ENCODE measurements at places on chromosomes 11 and 22. TPM values are rescaled to one million over a fixed set of nuclear protein-coding genes. Genes with fewer than 3 reads are reported as not detected.
A peak's percentile ranks its signal among the peaks of the same experiment; 100 is the strongest.

- peaks cover 10% of the 10 kb centered on the region for H3K4me1 ChIP-seq
- no peak overlapping the region for H3K4me3 ChIP-seq
- DNase-seq, result peak; percentile 54
- no peak overlapping the region for H3K27ac ChIP-seq
Measured at GRCh38 chr22:29073618-29074275, 912 bp downstream of the KREMEN1 start.

DNA sequence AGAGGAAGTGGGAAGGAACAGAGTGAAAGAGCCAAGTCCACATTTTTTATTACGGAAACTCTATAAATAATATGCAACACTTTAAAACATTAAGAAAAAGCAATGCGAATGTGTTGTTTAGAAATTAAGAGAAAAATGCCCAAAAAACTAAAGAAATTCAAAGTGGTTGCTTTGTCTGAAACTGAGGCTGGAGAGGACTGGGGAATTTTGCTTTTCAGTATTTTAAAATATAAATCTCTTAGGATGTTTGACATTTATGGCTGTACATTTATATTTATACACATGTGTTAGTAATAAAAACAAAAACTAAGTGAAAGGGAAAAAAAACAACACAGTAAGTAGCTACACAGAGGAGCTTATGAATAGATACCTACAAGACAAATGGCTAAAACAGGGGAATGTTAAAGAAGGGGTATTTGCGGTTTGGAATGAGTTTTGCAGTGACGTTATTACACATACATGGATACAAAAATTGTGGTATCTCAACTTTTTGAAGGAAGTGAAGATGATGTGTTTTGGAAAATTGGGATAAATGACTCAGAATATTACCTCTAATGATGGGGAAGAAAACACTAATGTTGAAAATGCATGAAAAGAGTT, 97.0 kb upstream of the DRD2 start:
- H3K27ac ChIP-seq, result no peak overlapping the region
- H3K4me3 ChIP-seq, result no peak overlapping the region
- H3K27me3 ChIP-seq, result peaks cover 7% of the 10 kb centered on the region
- DNase-seq, result no peak
- H3K4me1 ChIP-seq, result peaks cover 7% of the 10 kb centered on the region

GRCh38 chr22:19656541-19657251, 57.6 kb upstream of the SEPTIN5 start:
- no peaks in the 10 kb centered on the region for H3K36me3 ChIP-seq
- H3K4me1 ChIP-seq, result peaks cover 3% of the 10 kb centered on the region
- DNase-seq, result no peak
- H3K27ac ChIP-seq, result no peak overlapping the region
- peaks cover 2% of the 10 kb centered on the region for H3K27me3 ChIP-seq

- peaks cover 3% of the 10 kb centered on the region for H3K27me3 ChIP-seq
- peaks cover 7% of the 10 kb centered on the region for H3K4me1 ChIP-seq
- H3K4me3 ChIP-seq, result no peak overlapping the region
- H3K27ac ChIP-seq, result no peak overlapping the region
- peaks cover 3% of the 10 kb centered on the region for H3K36me3 ChIP-seq
- no peak for DNase-seq
Measured at GRCh38 chr11:122625976-122626665, 29.4 kb upstream of the UBASH3B start.

Gene BAIAP2L2
- total RNA-seq, result 0.77 TPM

DNA sequence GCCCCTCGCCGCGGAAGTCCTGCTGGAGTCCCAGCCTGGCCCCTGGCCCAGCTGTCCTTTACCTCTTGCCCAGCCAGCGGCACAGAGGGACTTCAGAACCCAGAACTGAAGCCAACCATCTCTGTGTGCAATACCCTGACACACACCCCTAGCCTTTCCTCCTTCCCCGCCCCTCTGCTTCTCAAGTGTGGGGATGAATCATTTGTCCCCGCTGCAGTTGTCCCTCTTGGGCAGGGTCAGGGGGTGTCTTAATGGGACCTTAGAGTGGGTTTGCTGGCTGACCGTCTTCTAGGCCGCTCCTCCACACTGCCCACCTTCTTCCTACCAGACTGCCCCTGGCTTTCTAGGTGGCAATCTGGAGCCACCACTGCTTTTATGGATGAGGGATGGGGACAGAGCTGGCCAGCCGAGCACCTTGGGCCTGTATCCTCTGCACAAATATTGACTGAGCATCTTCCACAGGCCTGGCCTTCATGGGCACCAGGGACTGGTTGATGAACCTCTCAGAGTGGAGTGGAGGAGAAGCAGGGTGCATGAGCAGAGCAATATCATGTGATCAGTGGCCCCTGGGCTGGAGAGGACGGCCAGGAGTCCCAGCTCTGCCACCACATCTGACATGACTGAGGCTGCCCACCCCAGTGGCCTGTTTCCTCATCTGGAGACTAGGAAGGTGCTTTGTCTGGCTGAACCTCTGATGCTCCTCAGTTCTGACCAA, 668 bp upstream of the CHST1 start:
- peaks cover 20% of the 10 kb centered on the region for H3K27me3 ChIP-seq
- H3K36me3 ChIP-seq, result peaks cover 11% of the 10 kb centered on the region
- no peak overlapping the region for H3K27ac ChIP-seq
- peaks cover 43% of the 10 kb centered on the region for H3K4me1 ChIP-seq
- peak overlapping the region; percentile 91 for H3K4me3 ChIP-seq

- H3K4me1 ChIP-seq, result no peaks in the 10 kb centered on the region
- no peaks in the 10 kb centered on the region for H3K27me3 ChIP-seq
- H3K27ac ChIP-seq, result no peak overlapping the region
- no peak for DNase-seq
- H3K4me3 ChIP-seq, result no peak overlapping the region
- no peaks in the 10 kb centered on the region for H3K36me3 ChIP-seq
Measured at GRCh38 chr11:106728379-106728778, 289.9 kb downstream of the GUCY1A2 start.

DNA sequence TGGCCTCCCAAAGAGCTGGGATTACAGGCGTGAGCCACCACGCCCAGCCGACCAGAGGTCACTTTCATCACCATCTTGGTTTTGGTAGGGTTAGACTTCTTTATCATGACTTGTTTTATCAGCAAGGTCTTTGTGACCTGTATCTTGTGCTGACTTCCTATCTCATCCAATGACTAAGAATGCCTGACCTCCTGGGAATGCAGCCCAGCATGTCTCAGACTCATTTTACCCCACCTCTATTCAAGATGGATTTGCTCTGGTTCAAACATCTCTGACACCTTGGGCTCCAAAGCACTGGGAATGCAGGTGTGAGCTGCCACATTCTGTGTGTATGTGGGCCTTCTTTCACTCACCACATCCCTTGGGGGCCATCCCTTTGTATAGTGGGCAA, 5.1 kb upstream of the TALDO1 start:
- no peak overlapping the region for H3K4me3 ChIP-seq
- H3K36me3 ChIP-seq, result no peaks in the 10 kb centered on the region
- peaks cover 3% of the 10 kb centered on the region for H3K27me3 ChIP-seq

DNA sequence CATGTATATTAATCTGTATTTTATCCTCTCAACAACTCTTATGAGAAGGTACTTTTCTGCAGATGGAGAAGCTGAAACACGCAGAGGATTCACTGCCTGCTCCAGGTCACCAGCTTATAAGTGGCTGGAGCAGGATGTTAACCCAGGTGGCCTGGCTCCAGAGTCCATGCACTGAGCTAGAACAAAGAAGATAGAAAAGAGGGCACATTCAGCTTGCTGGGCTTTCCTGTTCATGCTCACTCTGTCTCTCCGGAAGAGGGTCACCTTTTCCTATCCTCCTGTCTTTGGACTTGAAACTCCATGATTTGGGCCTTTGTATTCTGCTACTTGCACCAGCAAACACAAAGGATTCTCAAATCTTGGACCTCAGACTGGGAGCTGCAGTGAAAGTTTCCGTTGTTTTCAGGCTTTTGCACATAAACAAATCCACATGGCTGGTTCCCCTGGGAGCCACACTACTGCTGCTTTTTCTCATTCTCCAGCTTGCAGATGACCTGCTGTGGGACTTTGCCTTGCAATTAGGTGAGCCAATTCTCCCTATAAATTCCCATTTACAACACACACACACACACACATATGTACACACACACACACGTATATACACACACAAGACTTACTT, 117.3 kb upstream of the GRK3 start:
- no peak for DNase-seq
- no peak overlapping the region for H3K27ac ChIP-seq
- peaks cover 9% of the 10 kb centered on the region for H3K4me1 ChIP-seq
- H3K27me3 ChIP-seq, result no peaks in the 10 kb centered on the region

Gene TMPRSS5
- total RNA-seq, result 2.7 TPM

All from endothelial cell (in vitro differentiated cells).